Stimulated activated memory B cell treated with anti-CD40 and anti-IgM and Interleukin-4, amounts not matched to agents 10 μg/mL and 1 μg/mL and 100 μg/mL, for 72 hours (primary cell): ENCODE measurements at places on chromosomes 11 and 22.

- no peak for ATAC-seq
These were observed 4.0 kb downstream of the GUCD1 start for GRCh38 chr22:24550902-24551435.

- no peak for ATAC-seq
These were observed 292.2 kb downstream of the ST3GAL4 start for GRCh38 chr11:126647735-126648134.

- no peak for ATAC-seq
These were observed 22.9 kb downstream of the RNF141 start for GRCh38 chr11:10518123-10518522.

DNA sequence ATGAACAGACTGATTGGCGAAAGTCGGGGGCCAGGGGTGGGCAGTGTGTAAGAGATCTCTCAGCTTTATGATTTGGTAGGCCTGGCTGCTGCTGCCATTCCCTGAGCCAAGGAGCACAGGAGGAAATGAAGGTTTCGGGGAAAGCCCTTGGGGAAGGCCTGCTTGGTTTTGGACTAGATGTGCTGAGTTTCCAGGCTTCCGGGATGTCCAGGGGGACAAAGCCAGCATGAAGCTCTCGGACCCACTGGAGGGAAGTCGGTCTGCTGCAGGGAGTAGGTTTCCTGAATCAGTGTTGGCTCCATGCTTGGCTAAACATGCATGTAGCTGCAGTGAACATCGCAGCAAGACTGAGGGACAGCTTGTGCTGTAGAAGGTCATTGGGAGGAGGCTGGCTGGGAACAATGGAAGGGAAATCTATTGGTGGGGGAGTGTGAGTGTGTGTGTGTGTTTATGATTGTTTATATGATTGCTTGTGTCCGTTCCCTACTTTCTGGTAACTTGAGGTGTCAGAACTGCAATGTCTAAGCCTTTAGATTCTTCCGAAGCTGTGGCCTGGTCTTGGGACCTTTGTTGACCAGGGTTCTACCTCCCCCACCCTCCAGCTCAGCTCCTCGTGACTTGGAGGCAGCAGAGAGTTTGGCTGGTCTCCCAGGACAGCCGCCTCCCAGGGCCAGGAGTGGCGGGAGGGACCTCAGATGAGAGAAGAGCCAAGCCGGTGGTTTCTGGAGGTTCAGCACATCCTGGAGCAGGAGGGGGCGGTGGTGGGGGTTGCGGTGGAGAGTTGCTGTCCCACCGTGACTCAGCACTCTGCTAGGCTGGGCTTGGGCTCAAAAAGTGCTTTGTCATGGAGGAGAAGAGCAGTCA is 4.0 kb upstream of the FTH1 start:
- ATAC-seq: no peak

- ATAC-seq: no peak
These were observed 14.8 kb downstream of the BRD1 start for GRCh38 chr22:49812838-49813237.

- ATAC-seq: no peak
These were observed 30.8 kb downstream of the MRTFA start for GRCh38 chr22:40605761-40606160.

GRCh38 chr11:12160680-12161079 is 50.3 kb downstream of the MICAL2 start:
- no peak for ATAC-seq

- no peak for ATAC-seq
These were observed 58.8 kb downstream of the ENDOD1 start for GRCh38 chr11:95148406-95148805.

DNA sequence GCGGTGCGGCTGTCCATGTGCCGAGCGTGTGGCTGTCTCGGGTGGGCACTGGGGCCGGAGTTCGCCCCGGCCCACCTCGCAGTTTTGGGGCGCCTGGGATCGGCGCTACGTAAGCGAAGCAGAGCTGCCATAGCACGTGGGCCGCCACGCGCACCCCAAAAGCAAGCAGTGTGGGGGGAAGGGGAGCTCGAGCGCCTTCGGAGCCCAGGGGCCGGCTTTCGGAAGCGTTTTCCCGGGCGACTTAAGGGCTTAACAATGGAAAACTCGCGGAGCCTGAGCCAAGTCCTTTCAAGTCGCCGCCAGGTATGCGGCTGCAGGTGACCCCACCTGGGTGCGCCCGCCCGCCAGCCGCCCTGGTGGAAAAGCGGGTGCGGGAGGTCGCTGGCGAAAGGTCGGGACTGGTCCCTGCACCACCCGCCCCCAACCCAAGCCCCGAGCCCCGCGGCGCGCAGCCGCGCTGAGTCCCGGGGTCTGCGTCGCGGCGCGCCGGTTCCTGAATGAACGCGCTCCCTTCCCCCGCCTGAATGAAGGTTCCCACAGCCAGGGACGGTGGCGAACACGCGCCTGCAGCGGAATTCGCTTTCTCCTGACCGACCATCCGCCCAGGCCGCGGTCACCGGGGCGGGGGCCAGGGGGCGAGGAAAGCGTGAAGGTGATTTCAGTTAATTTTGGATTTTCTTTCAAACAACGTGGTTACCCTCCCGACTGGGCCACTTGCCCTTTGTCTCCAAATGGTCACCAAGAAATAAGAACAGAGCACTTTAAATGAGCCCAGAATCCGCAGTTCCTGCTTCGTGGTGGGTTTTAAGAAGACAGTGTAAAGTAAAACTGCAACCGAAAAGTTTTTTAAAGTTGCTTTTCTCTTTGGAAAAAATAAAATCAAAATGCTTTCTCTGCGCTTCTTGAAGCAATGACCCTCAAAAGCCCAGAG is 2.8 kb upstream of the CCND1 start:
- ATAC-seq: no peak

DNA sequence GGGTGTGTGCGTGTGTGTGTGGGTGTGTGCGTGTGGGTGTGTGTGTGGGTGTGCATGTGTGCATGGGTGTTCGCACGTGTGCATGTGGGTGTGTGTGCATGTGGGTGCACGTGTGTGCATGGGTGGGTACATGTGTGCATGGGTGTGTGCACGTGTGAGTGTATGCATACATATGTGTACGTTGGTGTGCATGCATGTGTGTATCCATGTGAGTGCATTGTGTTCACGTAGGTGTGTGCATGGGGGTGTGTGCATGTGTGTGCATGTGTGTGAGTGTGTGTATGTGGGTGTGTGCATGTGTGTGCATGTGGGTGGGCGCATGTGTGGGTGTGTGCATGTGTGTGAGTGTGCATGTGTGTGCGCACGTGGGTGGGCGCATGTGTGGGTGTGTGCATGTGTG is 19.9 kb upstream of the APOBEC3A start:
- no peak for ATAC-seq

- ATAC-seq: peak; percentile 56
These were observed 16.6 kb downstream of the MED15 start for GRCh38 chr22:20524004-20524481.

- ATAC-seq: no peak
These were observed 96.9 kb upstream of the RTL6 start for GRCh38 chr22:44594951-44595350.

DNA sequence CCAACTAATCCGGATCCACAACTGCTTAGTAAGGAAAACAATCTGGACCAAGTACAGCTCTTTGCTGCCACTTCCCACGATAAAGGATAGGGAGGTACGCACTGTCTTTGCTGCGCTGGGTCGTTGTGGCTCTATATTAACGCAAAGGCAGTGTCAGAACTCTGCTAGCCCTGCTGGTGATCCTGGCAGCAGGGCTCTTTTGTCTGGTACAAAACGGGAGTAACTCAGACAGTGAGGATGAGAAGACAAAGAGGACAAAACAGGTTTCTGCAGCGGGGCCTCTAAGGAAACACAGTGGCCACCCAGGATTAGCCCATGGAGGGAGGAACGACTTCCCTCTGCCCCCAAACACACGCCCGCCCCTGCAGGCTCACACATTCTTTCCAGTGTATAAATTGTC is 26.1 kb downstream of the GAL start:
- no peak for ATAC-seq

GRCh38 chr11:74566146-74566960 is 26.0 kb upstream of the POLD3 start:
- no peak for ATAC-seq

DNA sequence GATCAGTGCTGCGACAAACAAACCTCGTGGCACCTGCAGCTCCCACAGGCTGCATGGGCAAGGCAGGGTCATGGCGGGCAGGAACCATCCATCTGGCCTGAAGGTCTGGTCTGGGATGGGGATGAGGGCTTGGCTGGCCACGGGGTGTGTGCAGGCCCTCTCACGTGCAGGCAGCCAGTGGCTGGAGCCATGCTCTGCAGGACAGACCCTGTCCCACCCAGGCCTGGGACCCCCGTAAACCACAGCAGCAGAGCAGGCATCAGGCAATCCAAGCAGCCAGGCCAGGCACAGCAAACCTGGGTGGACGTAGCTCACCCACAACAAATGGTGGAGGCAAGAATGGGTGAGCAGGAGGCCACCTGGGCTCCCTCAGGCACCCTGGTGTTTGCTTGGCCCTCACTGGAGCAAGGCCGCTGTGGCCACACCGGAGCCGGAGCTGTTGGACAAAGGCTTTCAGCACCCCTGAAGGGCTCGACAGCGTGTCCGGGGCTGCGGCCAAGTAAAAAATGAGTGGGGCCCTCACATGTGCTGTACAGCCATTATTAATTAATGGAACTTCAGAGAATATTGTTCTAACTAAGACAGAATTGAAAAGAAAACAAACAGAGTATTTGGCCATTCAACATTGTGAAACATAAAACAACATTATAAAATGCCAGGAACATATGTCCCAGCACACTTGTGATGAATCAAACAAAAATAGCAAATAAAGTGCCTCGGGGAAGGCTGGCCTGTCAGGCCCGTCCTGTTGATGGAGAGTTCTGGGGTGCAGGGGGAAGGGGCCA is 24.0 kb upstream of the GNB1L start:
- no peak for ATAC-seq

DNA sequence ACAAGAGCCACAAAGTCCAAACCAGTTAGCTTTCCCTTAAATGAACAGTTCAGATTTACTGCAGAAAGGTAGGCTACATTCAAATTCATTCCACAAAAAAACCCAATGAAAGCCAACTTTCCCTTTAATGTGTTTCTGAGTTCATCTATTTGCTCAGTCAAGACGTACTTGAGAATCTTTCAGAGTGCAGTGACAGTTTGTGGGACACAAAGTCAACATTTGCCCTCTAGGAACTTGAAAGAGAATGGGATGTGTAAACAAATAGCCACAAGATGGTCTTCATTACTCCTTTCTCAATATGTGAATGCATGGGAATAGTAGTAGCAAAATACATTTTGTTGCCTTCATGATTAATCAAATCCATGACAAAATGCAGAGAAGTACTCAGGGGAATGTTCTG is 15.8 kb downstream of the RTCB start:
- no peak for ATAC-seq

GRCh38 chr11:29914203-29914930 is 102.5 kb downstream of the KCNA4 start:
- ATAC-seq: no peak

DNA sequence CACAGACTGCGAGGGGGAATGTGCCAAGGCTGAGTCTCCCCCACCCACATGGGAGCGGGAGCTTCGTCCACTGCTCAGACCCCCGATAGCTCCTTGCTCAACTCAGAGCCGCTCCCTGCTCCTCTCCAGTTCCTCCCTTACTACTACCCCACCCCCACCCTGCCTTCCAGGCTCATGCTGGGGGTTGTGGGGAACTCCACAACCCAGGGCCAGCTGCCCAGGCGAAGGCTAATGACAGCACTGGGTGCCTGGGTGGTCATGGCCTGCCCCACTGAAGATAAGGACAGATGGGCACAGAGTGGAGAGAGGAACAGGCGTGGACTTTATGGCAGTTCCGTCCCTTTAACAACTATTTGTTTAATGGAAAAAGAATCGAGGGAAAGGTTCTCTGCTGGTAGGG is 73.7 kb downstream of the PDE2A start:
- ATAC-seq: no peak

DNA sequence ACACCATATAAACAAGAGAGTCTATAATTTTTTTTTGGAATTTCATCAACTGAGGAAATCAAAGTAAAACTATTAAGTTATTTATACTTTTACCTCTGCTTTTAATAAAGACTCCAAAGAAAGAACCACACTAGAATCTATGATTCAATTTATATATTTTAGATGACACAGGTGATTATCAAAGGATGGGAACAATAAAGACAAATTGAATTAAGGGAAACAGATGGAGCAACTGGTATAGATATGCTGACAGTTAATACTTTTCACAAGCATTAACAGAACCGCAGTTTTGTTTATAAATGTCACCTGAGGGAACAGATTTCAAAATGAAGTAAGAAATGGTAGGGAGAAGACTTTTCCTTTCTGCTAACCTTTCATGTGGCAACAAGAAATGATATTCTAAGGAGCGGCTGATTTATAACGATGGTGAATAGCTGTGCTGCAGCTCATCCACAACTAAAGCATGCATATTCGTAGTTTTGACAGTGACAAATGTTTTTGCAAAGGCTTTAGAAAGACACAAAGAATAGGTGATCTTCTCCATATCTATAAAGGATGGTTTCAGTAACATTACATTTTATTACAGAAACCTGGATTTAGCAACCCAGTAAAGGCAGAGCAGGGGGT is 1502.9 kb upstream of the RAG2 start:
- no peak for ATAC-seq

DNA sequence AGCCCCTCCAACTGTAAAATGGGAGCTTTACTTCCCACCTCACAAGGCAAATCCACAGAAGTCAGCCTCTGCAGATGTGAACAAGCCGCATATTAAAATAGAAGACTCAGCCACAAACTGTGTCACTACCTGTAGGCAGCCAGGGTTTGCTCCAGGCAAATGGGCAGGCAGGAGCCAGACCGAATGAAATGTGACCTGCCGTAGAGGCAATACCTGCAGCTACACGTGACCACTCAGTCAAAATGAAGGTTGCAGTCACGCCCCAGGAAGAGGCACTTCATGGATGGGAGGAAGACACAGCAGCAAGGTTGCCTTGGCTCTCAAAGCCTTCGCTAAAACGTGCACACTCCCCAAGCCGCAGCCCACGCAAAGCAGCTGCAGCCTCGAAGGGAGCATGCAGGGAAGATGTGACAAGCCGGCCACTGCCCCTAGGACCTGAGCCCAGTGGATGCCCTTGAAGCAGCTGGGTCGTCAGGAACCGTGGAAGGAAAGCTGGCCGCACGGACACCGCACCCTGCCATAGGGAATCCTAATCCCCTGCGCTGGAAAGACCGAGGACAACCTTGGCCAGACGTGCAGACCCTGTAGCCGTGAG is 53.1 kb downstream of the SHANK2 start:
- no peak for ATAC-seq

DNA sequence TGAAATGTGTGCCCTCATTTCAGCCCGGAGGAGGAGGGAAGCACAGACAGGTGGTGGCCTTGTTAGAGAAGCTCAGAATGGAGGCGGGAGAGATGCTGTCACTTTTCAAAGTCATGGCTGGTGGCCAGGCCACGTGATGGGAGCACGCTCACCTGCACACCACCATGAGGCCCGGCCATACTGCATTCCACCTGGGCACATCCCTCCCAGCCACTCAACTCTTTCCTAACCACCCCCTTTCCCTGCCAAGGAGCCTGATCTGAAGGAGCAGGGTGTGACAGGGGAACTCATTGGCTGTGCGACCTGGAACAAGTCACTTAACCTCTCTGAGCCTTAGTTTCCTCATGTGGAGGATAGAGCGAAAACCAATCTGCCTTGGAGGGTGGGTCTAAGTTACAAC is 364.5 kb downstream of the CTTN start:
- no peak for ATAC-seq
